ENCODE measurements at places on chromosomes 2 and 18.

- DNase-seq, result no peak
These were observed 42.5 kb downstream of the COPS8 start for GRCh38 chr2:237128026-237128703.

GRCh38 chr18:34196256-34196655 is 28.5 kb downstream of the NOL4 start:
- DNase-seq, result no peak

DNA sequence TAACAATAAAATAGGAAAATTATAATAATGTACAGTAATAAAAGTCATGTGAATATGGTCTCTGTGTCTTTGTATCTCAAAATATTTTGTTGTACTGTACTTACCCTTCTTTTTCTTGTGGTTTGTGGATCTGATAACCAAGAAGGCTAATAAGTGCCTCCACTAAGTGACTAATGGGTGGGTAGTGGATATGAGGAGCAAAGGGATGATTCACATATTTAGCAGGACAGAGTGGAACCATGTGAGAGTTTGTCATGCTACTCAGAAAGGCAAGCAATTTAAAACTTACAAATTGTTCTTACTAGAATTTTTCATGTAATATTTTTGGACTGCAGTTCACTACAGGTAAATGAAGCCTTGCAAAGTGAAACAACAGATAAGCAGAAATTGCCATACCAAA is 1241.2 kb upstream of the CDH2 start:
- no peak for DNase-seq

DNA sequence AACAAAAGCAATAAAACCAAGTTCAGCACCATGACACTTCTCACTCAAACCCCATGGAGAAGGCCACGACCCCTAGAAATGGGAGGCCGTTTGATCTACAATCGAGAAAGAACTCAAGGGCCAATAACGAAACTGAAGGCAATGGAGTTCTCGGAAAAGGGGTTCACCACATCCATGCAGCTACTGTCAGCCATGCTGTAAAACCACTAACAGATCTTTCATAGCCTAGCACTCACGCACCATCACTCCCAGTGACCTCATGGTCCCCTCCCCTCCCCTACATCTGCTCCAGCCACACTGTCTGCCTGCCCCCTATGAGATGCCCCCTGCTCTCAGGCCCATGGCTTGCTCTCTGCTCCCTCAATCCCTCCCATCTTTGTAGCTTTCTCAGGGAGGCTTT is 135.3 kb downstream of the TMEM163 start:
- no peak for DNase-seq

DNA sequence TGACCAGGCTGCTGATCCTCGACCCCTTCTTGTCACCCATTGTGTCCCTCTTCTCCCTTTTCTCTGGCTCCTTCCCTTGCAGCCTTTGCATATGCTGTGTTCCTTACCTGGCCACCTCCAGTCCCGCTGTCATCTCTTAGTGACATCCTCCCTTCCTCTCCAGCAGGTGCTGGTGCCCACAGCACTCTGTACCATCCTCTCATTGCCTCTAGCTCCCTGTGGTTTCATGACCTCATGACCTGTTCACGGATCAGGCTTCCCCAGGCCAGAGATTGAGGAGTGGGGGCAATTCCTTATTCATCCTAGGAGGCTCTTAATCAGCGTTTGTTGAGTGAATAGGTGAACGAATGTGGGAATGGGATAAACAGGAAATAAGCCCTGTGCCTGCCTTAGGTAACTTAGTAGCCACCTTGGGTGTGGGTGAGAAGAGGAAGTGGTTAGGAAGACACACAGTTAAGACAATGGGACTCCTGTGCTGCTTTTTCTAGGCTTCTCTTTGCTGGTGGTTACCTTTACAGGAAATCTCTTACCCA is 35.5 kb downstream of the ITGA6 start:
- no peak for DNase-seq

- DNase-seq, result no peak
These were observed 64.1 kb upstream of the CNGA3 start for GRCh38 chr2:98282109-98282508.

DNA sequence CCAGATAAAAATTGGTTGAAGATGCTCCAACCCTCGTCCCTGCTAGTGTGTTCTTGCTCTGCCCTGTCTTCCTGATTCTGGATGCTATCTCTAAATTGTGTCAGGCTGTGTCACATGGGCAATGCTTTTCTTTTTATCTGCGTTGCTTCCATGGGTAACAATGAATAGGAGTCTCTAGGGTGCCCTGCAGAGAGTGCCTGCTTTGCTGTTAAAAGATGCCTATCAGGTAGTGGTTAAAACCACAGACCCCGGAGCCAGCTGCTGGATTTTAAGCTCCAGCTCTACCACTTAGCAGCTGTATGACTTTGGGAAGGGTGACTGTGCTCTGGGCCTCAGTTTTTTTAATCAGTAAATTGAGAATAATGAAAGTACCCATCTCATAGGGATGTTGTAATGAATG is 340.3 kb downstream of the PLCL1 start:
- no peak for DNase-seq

DNA sequence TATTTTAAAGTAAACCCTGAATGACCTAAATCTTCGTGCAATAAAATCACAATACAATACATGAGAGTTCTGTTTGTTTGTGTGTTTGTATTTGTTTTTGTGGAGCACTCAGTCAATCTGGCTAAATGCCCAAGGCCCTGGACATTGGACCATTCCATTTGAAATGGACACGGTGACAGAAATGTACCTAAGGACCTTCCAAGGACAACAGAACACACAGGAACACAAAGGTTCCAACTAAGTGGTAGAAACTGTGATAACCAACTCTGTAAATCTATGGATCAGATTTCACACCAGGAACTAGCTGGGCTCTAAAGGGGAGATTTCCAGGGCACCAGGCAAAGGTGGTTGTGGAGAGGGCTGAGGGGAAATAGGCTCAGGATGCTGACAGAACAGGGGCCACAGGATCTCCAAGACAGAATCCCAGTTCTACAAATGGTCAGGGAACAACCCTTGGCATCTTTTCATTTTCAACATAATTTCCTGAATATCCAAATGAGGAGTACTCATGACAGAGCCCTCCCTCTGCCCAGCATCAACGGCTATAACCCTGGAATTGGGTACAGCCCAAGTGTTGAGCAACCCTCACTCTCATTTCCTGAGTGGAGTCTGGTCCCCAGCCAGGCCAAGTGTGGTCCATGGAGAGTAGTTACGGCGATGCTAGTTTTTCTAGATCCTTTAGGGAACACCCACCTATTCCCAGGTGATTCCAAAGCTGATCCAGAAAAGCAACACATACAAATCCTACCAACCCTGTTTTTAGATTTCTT is 78.4 kb downstream of the NCKAP5 start:
- no peak for DNase-seq

DNA sequence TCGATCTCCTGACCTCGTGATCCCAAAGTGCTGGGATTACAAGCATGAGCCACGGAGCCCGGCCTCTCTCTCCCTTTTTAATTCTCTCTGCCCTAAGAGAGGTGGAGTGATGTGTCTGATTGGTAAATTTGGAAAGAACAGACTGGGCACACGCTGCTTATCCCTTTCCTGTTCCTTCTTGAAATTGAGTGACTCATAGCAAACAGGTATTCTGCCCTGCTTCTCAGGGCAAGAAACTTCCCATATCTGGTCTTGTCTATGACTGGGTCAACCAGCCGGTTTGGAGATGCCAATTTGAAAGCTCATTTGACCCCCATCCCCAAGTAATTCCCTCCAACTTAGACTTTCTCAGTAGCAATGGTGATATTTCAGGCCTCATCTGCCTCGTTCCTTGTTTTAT is 15.0 kb downstream of the LYPD1 start:
- DNase-seq, result no peak

DNA sequence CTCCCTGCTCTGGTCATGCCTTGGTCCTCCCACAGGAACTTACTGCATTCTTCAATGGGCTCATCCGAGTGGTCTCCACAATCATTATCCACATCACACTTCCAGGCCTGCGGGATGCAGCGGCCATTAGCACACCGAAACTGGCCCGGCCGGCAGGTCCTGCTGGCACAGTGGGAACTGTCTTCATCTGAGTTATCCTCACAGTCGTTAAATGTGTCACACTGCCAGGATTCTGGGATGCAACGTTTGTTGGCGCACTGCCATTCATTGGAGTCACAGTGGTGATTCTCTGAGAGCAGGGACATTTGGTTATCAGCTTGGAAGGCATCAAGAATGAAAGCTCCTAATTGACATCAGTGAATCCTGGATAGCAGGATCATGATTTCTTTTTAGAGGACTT is 104.5 kb downstream of the DHRS9 start:
- DNase-seq, result no peak

GRCh38 chr2:74502720-74503505 is 3.5 kb upstream of the LBX2 start:
- no peak for DNase-seq

- no peak for DNase-seq
These were observed 92.5 kb downstream of the EPB41L5 start for GRCh38 chr2:120105360-120105759.

DNA sequence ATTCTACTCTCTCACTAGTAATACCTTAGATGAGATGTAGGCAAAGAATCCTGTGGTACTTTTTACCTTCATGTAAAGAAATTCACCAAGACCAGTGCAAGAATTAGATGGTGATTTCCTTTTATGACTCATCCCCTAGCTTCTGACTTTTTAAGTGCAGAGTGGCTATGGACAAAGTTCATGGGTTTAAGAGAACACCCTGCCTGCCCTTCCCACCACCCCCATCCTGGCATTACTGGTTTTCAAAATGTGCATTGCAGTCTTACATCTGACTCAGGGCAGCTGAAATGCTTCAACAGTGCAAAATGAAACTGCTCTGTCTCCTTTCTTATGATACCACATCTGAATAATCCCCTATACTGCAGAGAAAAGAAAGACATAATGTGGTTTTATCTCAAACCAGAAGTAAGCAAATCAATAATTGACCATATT is 22.6 kb downstream of the MAIP1 start:
- DNase-seq, result no peak

GRCh38 chr2:182496596-182496995 is 69.8 kb upstream of the PDE1A start:
- no peak for DNase-seq

DNA sequence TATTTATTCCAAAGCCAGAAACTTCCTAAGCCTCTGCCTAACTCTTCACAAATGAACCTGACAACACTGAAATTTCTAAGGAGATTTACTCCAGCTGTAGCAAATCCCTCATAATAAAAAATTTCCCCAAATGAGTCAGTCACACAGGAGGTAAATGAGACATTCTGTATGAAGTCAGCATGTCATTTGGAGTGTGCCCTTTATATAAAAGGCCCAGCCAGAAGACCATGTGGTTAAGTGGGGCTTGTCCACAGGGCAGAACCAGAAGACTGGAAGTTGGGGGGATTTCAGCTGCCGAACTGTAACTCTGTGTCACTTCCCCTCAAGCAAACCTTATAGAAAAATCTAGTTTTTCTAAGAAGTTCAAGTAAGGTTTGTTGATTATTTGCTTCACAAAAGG is 30.2 kb downstream of the NRP2 start:
- DNase-seq, result no peak

DNA sequence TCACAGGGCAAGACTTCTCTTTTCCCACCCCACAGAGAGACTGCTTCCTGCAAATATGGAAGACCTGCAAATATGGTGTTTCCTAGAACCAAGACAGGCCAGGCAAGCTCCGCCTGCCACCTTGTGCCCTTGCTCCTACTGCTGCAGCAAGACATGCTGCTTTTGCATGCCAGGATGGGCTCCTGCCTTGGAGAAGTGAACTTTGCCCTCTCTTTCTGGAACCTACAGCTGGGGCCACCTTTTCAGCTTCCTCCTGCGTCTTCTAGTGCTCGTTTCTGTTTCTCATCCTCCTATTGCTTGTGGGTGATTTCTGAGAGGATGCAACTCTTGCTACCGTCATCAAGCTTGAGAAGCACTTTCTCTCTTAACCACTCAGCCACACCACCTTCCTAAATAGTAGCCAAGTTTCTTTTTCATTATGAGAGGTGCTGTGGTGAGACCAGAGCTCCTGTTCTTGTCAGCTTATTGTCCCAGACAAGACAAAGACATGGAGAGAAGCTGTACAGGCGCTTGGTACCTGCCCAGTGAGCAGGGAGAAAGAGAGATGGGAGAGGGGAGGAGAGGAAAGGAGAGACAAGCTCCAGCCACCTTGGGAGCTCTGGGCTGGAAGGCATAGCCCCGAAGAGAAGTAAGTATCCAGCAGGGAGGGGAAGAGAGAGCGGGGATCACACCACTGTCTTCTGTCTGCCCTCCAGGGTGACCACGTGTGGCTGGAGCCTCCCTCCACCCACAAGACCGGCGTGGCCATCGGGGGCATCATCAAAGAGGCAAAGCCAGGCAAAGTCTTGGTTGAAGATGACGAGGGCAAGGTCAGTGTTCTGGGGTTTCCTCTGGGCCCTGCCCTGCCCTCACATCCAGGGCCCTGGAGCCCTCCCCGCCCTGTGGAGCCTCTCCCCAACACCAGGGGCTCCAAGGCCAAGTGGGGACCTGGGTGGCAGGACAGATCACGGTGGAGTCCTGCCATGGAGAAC is 28.3 kb downstream of the MYO7B start:
- DNase-seq, result no peak

DNA sequence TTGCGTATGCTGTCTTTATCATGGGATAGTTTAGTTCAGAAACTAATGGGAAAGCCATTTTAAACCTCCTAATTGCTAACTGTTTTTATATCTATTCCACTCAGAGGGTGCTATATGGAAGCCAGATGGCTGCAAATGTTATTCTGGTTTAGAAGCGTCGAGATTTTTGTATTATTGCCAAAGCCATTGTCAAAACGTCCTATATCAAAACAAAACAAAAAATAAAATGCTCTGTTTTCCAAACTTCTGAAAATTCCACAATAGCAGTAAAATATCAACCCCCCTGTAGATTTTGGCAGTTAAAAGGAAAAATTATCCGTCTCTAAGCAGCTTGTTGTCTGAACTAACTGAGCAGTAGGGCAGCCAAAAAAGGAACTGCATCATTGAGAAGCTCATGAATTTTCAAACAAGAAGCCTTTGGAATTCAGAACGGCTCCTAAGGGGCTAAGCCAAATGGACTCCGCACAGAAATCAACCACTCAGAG is 195.4 kb upstream of the CWC22 start:
- DNase-seq, result no peak

DNA sequence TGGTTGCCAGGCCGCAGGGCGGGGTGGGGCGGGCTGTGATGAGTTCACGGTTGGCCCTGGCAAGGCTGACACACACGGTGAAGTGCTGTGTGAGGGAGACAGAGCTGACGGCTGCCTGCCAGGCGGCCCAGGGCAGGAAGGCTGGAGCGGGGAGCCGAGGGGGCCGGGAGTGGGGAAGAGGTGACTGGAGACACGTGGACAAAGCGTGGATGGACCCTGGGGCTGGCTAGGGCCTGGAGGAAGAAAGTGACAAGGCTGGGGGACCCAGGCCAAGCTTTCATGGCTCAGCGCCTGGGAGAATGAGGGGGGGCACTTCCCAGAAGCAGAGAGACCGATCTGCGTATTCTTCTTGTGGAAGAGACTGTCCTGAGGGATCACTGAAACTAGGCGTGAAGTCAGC is 123.2 kb downstream of the DYSF start:
- no peak for DNase-seq

DNA sequence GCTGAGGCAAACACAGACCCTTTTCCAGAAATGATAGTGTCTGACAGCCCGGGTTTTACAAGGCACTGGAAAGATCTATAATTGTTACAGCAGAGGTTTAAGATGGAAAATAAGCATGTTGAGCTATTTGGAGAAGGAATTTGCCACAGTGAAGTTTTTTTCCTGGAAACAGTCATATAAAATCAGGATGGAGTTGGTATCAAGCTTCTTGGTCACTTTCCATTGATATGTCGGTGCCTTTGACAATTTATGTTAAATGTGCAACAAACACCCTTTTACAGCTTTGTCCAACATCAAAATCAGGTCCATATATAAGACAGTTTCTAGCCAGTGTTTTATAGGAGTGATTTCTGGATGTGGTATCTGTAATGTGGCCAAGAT is 117.2 kb upstream of the NRP2 start:
- no peak for DNase-seq

- DNase-seq, result no peak
These were observed 14.0 kb downstream of the RAMP1 start for GRCh38 chr2:237873421-237873831.
